ENCODE measurements at places on chromosomes 2 and 18. TPM values are rescaled to one million over a fixed set of nuclear protein-coding genes. Genes with fewer than 3 reads are reported as not detected.

The HIBCH gene
- 29.0 TPM for polyA plus RNA-seq

The TMEM182 gene
- polyA plus RNA-seq = 0.97 TPM

The SPRED2 gene
- polyA plus RNA-seq = 21.1 TPM

The PAIP2B gene
- 30.7 TPM for polyA plus RNA-seq

The NEURL3 gene
- 12.5 TPM for polyA plus RNA-seq

The CAPN13 gene
- polyA plus RNA-seq = 0.11 TPM

The TTR gene
- polyA plus RNA-seq = 1.1 TPM

The THSD7B gene
- polyA plus RNA-seq = 0.34 TPM

The SLC9A4 gene
- 0.01 TPM for polyA plus RNA-seq

The UGT1A8 gene
- polyA plus RNA-seq = not detected

The CD8B2 gene
- polyA plus RNA-seq = not detected

The HAAO gene
- 12.5 TPM for polyA plus RNA-seq

The EMILIN1 gene
- polyA plus RNA-seq = 9.5 TPM

The MATN3 gene
- polyA plus RNA-seq = 0.36 TPM

The CAPG gene
- polyA plus RNA-seq = 22.2 TPM

The SRBD1 gene
- 5.2 TPM for polyA plus RNA-seq

The SLC11A1 gene
- 7.0 TPM for polyA plus RNA-seq

The LBH gene
- polyA plus RNA-seq = 15.6 TPM

The INPP5D gene
- 15.2 TPM for polyA plus RNA-seq

The LDLRAD4 gene
- polyA plus RNA-seq = 3.7 TPM

The ABCG5 gene
- polyA plus RNA-seq = 0.03 TPM

The CFC1 gene
- polyA plus RNA-seq = 0.80 TPM

The CREG2 gene
- polyA plus RNA-seq = 0.07 TPM

The AKAIN1 gene
- polyA plus RNA-seq = 0.23 TPM

The TBR1 gene
- 0.01 TPM for polyA plus RNA-seq

The RAD51AP2 gene
- polyA plus RNA-seq = not detected

The REG1B gene
- 24,061 TPM for polyA plus RNA-seq

The SERPINB11 gene
- not detected for polyA plus RNA-seq

The G6PC2 gene
- 42.9 TPM for polyA plus RNA-seq

The NT5C1B gene
- not detected for polyA plus RNA-seq

The WNT10A gene
- polyA plus RNA-seq = not detected

The CCDC74B gene
- polyA plus RNA-seq = 3.1 TPM

The CD28 gene
- polyA plus RNA-seq = 2.0 TPM

The ATP6V1C2 gene
- 1.7 TPM for polyA plus RNA-seq

The SP5 gene
- polyA plus RNA-seq = 0.18 TPM

The SH3BP4 gene
- polyA plus RNA-seq = 7.1 TPM

The PROM2 gene
- polyA plus RNA-seq = 3.0 TPM

The RAB17 gene
- polyA plus RNA-seq = 22.7 TPM

The UCN gene
- polyA plus RNA-seq = 0.83 TPM

The POTEJ gene
- not detected for polyA plus RNA-seq

The TMEM37 gene
- polyA plus RNA-seq = 77.7 TPM

The GPR35 gene
- 2.3 TPM for polyA plus RNA-seq

The UGT1A4 gene
- polyA plus RNA-seq = not detected

The MPP4 gene
- 0.02 TPM for polyA plus RNA-seq

The CD8A gene
- 1.7 TPM for polyA plus RNA-seq

The TUBA4B gene
- polyA plus RNA-seq = not detected

The UPP2 gene
- polyA plus RNA-seq = 0.10 TPM

The BCL11A gene
- not detected for polyA plus RNA-seq

The NPPC gene
- 0.07 TPM for polyA plus RNA-seq

The CCDC74A gene
- 1.8 TPM for polyA plus RNA-seq

The DNAJC5G gene
- 0.07 TPM for polyA plus RNA-seq

All from adipose tissue (tissue), 3 donors.